ENCODE measurements at places on chromosomes 16 and 17. TPM values are rescaled to one million over a fixed set of nuclear protein-coding genes. Genes with fewer than 3 reads are reported as not detected.

C16orf96 gene
- total RNA-seq = not detected

CEMP1 gene
- not detected for total RNA-seq

KRTAP4-1 gene
- total RNA-seq = not detected

- peak; percentile 14 for DNase-seq
Observed at GRCh38 chr17:38879878-38880665, 10.2 kb downstream of the LASP1 start.

GRCh38 chr16:65181071-65181561 lies 59.3 kb upstream of the CDH11 start:
- DNase-seq = no peak

Measured in K562 (cell line).